Type B pancreatic cell (in vitro differentiated cells): ENCODE measurements at places on chromosomes 6 and 20. TPM values are rescaled to one million over a fixed set of nuclear protein-coding genes. Genes with fewer than 3 reads are reported as not detected.

Gene GABRR1
- total RNA-seq, result 0.12 TPM in 1 of 2 replicates, not detected in the other

DNA sequence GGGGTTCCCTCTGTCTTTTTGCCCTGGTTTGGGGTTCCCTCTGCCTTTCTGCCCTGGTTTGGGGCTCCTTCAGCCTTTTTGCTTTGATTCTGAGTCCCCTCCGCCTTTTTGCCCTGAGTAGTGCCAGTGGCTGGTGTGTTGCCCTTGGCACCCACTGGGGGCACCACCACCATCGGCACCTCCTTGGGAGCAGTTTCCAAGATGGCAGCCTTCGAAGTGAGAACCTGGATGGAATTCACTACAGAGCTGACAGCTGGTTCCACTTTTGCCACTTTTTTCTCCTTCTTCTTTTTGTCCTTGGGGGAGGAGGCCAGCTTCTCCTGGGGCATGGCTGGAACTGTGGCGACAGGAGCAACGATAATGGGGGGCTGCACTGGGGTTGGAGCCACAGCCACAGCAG is 22.2 kb downstream of the RRBP1 start:
- DNase-seq, result no peak

- DNase-seq, result no peak
Observed at GRCh38 chr20:8049310-8049709, 29.7 kb upstream of the TMX4 start.

Gene CENPW
- 22.5 and 42.0 TPM in 2 replicates for total RNA-seq

DNA sequence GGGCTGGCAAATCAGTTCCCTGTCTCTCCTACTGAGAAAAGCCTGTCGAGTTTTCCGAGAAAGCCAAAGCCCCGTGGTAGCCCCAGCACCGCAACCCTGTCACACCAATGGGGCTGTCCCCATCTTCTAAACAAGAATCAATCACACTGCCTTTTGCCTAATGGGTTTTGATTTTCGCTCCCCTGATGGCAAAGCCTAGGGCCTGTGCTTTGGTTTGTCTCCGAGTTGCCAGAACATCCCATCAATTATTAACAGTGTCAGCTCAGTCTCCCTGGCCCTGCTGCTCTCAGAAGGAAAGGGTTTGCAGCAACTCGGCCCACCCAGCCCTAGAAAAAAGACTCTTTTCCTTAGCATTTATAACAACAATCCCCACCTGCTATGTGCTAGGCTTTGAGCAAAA is 4.2 kb downstream of the KCNB1 start:
- no peak for DNase-seq

DNA sequence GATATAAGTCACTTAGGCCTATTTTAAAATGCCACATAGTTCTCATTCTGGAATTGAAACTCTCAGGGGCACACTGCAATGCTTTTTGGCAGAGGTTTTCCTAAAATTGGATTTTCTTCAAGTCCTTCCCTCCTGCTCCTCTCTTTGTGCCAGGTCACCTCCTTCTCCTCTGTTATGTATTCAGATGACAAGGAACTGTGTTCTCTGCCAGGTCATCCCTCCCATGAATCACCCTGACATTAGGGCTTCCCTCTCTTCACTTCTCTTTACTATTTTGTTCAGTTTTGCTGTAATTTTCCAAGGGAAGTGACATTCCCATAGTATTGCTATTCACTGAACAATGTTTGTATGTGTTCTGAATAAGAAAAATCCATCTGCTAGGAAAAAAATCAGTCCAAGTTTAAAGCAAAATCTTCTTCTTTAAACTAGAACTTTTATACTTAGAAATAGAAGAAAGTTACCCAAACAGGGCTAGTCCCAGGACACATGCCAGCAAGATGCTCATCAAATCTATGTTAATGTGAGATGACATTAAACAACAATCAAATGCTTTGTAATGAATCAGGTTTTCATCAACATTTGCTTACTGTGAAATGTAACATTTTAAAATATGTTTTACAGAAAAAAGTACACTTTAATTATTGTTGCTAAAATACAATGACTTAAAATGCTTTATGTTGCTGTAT is 461.1 kb downstream of the MMUT start:
- no peak for DNase-seq

DNA sequence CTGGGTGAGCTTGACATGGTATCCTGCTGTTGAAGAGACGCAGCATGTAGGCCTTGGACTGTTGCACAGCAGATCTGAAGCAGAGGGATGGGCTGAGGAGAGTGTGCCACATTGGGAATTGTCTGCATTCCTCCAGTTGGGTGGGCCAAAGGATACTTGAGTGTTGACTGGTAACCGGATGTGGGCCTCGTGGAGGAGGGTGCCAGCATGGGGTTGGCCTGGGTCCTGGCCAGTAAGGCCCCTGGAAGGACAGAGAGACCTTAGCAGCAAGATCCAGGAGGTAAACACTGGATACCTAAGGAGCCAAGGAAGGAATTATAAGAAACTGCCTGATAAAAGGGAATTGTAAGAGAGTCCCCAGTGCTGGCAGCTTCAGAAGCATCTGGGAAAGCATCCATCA is 76.9 kb downstream of the FIG4 start:
- no peak for DNase-seq

DNA sequence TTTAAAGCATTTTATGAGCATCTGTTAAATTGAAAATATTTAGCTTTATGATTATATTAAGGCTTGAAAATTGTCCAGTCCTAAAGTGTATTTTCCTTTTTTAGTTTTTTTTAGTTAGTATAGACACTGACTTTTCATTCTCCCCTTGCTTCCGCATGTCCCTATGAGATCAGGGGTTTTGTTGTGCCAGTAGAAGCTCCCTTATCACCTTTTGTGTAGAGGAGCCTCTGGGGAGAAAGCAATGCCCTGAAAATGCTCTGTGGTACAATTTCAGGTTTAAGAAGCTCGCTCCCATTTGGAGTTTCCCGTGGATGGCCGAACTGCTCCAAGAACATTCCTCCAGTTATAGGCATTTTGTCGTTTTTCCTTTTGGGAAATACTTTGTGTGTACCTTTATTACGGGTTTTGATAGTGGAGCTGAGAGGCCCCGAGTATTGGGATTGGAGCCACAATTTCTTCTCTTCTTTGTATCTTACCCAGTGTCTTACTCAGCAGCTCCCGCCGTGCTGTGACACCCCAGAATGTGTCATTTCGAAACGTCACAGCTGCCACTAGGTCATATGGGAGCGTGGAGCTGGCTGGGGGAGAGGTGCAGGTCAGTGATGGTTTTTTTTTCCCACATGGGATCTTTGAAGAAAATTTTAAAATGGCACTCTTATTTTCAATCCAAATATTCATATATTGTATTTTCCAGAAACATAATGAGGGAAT is 49.9 kb downstream of the RPRD1B start:
- DNase-seq, result no peak

- DNase-seq, result no peak
Observed at GRCh38 chr20:22473293-22473692, 111.1 kb downstream of the FOXA2 start.

Gene HEY2
- 10.0 and 11.3 TPM in 2 replicates for total RNA-seq

GRCh38 chr6:33935439-33936080 is 131.8 kb upstream of the MLN start:
- no peak for DNase-seq

DNA sequence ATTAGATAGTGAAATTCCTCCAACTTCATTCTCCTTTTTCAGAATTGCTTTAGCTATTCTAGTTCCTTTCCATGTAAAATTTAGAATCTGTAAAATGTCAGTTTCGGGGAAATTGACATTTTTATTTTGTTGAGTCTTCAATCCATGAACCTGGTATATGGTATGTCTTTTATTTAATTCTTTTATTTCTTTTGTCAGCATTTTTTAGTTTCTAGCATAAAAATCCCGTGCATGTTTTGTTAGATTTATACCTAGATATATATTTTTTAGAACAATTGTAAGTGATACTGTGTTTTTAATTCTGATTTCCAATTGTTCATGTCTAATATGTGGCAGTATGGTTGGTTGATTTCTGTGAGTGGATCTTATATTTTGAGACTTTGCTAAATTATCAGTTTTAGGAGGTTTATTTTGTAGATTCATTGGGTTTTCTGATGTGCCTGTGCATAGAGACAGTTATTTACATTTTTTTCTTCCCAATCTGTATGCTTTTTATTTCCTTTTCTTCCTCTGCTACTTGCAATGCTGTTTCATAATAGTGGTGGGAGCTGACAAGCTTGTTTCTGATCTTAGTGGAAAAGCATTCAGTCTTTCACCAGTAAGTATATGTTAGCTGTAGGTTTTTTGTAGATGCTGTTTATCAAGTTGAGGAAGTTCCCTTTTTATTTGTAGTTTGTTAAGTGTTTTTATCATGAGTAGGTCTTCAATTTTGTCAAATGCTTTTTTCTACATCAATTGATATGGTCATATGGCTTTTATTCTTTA is 13.7 kb downstream of the TAB2 start:
- no peak for DNase-seq

Gene RAET1G
- 0.53 and 2.1 TPM in 2 replicates for total RNA-seq

DNA sequence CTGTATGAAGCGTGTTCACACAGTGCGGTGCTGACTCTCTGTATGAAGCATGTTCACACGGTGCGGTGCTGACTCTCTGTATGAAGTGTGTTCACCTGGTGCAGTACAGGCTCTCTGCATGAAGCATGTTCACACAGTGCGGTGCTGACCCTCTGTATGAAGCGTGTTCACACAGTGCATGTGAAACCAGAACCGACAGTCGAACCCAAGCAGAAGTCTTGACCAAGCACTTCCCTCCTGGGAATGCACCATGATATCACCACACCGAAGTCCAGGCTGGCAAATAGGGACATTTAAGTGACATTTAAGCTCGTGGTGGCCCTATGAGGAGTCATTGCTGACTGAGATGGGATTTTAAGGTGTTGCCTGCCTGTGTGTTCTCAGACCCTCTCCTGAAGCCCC is 11.3 kb upstream of the SERPINB1 start:
- DNase-seq, result no peak

- no peak for DNase-seq
Observed at GRCh38 chr6:10156875-10157274, 258.0 kb downstream of the TFAP2A start.

- DNase-seq, result no peak
Observed at GRCh38 chr6:70380252-70380651, 33.1 kb upstream of the FAM135A start.

Gene ROMO1
- total RNA-seq, result 131 and 160 TPM in 2 replicates

DNA sequence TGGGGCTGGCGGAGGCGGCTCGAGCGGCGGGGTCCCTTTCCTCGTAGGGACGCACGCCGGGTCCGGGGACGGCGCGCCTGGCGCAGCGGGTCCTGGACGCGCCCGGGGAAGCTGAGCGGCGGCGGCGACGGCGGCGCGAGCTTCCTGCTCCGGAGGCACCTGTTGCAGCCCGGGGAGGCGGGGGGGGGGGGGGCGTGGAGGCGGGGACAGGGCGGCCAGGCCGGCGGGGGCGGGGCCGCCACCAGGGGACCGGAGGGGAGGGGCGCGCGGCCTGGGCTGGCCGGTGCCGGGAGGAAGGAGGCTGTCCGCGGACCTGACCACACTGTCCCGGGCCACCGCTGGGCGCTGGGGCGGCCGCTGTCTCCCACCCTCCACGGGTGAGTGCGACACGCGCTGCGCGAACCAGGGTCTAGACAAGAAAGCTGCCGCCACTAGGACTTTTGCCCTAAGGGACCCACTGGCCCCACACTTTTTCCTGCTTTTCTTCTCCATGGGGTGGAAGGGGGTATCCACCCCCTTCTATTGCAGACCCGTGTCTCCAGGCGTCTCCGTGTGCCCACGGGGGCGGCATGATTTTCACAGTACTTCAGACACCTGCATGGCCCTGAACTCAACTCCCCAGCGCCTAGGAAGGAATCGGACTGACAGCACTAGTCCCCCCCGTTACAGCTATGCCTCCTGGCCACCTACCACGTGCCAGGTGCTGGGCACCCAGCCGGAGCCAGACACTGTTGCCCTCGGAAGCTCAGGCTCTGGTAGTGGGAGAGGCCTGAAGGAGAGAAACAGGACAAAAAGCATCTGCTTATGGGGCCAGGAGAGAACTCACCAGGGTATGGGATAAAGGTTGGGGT is at the start of gene NFATC2:
TSS of gene NFATC2 (minus strand) at position 149 of the 851 bp plus-strand sequence. CDS start 220 bp downstream, outside the sequence.
- no peak for DNase-seq

DNA sequence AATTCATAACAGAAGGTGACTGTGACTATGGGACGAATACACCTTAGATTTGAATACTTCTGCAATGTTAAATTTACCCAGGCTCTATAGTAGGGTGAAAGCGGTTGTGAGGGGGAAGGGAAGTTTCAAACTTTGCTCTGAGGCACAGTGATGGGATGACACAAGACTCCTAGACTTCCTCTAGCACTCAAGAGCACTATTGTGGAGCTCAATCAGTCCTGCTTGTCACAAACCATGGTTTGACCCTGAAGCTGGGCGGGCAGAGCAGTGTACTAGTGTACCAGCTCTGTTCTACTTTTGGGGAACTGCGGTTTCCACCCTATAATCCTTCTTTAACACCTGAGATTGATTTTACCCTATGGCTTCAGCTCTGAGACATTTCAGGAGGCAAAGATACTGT is 17.1 kb downstream of the TRIM27 start:
- no peak for DNase-seq

- DNase-seq, result no peak
Observed at GRCh38 chr6:119105282-119105681, 26.8 kb upstream of the FAM184A start.

GRCh38 chr6:89818977-89819335 is 638 bp downstream of the MDN1 start:
- DNase-seq, result no peak

Gene MAP3K5
- 4.7 and 9.9 TPM in 2 replicates for total RNA-seq

GRCh38 chr6:43636308-43636659 is 644 bp downstream of the MAD2L1BP start:
- DNase-seq, result no peak

Gene BEND3
- total RNA-seq, result 9.6 and 14.4 TPM in 2 replicates

GRCh38 chr20:41783423-41784208 is 165.4 kb upstream of the CHD6 start:
- DNase-seq, result no peak
